Mesothelial cell of epicardium (in vitro differentiated cells): ENCODE measurements at places on chromosomes 2 and 18. TPM values are rescaled to one million over a fixed set of nuclear protein-coding genes. Genes with fewer than 3 reads are reported as not detected.

GRCh38 chr18:63783394-63783793 lies 8.2 kb downstream of the SERPINB7 start:
- no peaks in the 10 kb centered on the region for H3K36me3 ChIP-seq
- H3K27ac ChIP-seq: no peak overlapping the region
- H3K4me1 ChIP-seq: peaks cover 18% of the 10 kb centered on the region
- no peak overlapping the region for H3K4me3 ChIP-seq
- no peak for DNase-seq

GRCh38 chr2:221477714-221478484 lies 94.2 kb downstream of the EPHA4 start:
- H3K4me3 ChIP-seq: no peak overlapping the region
- H3K4me1 ChIP-seq: peaks cover 15% of the 10 kb centered on the region
- H3K27me3 ChIP-seq: no peaks in the 10 kb centered on the region
- DNase-seq: no peak
- peaks cover 2% of the 10 kb centered on the region for H3K36me3 ChIP-seq

DNA sequence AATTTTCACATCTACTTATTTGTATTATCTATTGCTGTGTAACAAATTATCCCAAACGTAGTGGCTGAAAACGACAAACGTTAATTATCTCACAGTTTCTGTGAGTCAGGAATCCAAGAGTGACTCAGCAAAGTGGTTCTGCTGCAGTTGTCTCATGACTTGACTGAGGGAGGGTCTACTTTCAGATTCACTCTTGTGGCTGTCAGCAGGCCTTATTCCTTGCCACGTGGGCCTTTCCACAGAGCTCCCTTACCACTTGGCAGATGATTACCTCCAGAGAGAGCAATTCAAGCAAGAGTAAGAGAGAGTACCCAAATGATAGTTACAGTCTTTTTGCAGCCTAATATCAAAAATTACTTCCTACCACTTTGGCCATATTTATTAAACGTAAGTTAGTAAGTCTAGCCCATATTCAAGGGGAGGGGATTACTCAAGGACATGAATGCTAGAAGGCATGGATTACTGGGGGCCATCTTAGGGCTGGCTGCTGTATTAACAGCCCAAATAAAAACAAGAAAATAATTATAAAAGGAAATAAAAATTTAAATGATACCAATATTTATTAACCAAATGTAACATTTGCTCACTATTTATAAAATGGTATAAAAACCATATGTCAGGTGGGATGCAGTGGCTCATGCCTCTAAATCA lies 48.7 kb upstream of the NBEAL1 start:
- peak overlapping the region; percentile 66 for H3K27ac ChIP-seq
- no peaks in the 10 kb centered on the region for H3K4me1 ChIP-seq
- H3K36me3 ChIP-seq: peaks cover 5% of the 10 kb centered on the region
- H3K4me3 ChIP-seq: no peak overlapping the region
- H3K27me3 ChIP-seq: no peaks in the 10 kb centered on the region

The ALLC gene
- total RNA-seq: not detected in 3 replicates

- no peak overlapping the region for H3K27ac ChIP-seq
- no peak for DNase-seq
- H3K4me1 ChIP-seq: peaks cover 5% of the 10 kb centered on the region
- H3K27me3 ChIP-seq: no peaks in the 10 kb centered on the region
- no peaks in the 10 kb centered on the region for H3K36me3 ChIP-seq
These were observed 88.1 kb upstream of the MAP4K4 start for GRCh38 chr2:101609433-101609832.

DNA sequence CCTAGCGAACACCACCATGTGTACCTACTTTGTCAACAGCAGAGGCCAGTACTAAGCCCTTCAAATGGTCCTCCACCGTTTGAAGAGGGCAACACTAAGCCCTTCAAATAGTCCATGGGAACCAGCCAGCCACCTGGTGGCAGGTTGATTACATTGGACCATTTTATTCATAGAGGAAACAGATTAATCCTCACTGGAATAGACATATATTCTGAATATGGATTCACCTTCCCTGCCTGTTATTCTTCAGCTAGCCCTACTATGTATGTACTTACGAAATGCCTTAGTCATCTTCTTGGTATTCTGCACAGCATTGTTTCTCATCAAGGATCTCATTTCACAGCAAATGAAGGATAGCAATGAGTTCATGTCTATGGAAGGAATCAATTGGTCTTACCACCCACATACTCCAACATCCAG lies 10.0 kb upstream of the ZNF396 start:
- no peak for DNase-seq
- no peak overlapping the region for H3K4me3 ChIP-seq
- no peak overlapping the region for H3K27ac ChIP-seq
- H3K27me3 ChIP-seq: peaks cover 23% of the 10 kb centered on the region
- H3K4me1 ChIP-seq: no peaks in the 10 kb centered on the region

DNA sequence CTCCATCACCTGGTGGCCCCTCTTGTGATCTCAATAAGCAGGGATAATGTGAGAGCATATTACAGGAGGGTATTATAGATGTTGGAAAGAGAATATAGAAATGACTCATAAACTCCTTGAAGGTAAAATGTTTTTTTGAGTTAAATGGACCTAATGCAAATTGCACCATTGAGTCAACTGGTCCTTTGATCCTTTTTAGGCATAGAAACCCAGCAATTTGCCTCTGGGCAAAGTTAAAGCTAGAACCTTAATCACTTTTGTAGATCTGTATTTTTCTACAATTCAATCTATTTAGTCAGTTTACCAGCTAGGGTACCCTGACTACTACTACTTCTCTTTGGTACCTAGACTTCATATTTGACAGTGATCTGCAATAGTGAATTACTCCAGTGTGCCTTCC lies 71.8 kb upstream of the RNF152 start:
- H3K27ac ChIP-seq: no peak overlapping the region
- peaks cover 15% of the 10 kb centered on the region for H3K4me1 ChIP-seq
- H3K27me3 ChIP-seq: no peaks in the 10 kb centered on the region
- H3K36me3 ChIP-seq: no peaks in the 10 kb centered on the region
- H3K4me3 ChIP-seq: no peak overlapping the region

DNA sequence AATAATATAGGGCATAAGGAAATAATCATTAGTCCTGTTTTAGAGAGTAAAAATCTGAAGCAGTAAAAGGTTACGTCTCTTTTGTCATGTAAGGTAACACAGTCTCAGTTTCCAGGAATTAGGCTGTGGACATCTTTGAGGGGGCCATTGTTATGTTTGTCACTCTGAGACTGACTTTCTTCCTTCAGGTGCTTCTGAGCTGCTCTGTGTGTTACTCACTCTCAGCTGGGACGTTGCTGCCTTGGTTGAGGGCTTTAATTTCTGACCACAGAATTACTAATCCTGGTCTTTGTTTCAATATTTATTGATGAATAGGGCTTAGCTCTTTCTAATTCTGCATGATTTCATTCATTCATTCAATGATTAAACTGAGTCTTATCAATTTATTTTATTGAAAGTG lies 55.9 kb upstream of the SLC38A11 start:
- H3K27me3 ChIP-seq: peaks cover 11% of the 10 kb centered on the region
- DNase-seq: no peak
- no peak overlapping the region for H3K27ac ChIP-seq

DNA sequence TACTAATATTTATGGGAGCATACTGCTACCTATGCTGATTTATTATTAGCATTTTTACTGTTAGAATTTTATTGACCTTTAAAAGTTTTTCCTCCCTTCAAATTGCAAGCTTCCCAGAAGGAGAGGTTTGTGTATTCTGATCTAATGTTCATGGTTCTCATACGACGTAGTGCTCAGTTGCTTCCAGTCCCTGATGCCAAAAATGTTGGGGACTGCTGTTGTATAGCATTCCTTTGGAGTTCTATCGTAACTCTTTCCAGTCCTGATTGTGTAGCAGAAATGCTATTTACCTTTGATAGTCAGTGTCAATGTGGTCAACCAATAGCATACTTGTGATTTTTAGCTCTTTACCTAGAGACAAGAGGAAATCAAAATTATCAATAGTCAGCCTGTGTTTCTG lies 69.5 kb upstream of the ZSWIM2 start:
- no peak for DNase-seq
- no peaks in the 10 kb centered on the region for H3K4me1 ChIP-seq
- no peaks in the 10 kb centered on the region for H3K27me3 ChIP-seq
- no peak overlapping the region for H3K27ac ChIP-seq
- no peaks in the 10 kb centered on the region for H3K36me3 ChIP-seq
- no peak overlapping the region for H3K4me3 ChIP-seq

The ANKRD30BL gene
- not detected in 3 replicates for total RNA-seq

The GALNT1 gene
- 80.7 to 95.5 TPM (median 85.0 TPM) in 3 replicates for total RNA-seq

The FBXO48 gene
- total RNA-seq: 0.72 to 0.77 TPM (median 0.75 TPM) in 3 replicates

GRCh38 chr2:3073041-3073595 lies 304.5 kb downstream of the EIPR1 start:
- no peaks in the 10 kb centered on the region for H3K36me3 ChIP-seq
- H3K27me3 ChIP-seq: peaks cover 22% of the 10 kb centered on the region
- no peak overlapping the region for H3K4me3 ChIP-seq
- no peaks in the 10 kb centered on the region for H3K4me1 ChIP-seq
- no peak overlapping the region for H3K27ac ChIP-seq

The STAT4 gene
- total RNA-seq: 1.9 to 2.9 TPM (median 2.4 TPM) in 3 replicates

DNA sequence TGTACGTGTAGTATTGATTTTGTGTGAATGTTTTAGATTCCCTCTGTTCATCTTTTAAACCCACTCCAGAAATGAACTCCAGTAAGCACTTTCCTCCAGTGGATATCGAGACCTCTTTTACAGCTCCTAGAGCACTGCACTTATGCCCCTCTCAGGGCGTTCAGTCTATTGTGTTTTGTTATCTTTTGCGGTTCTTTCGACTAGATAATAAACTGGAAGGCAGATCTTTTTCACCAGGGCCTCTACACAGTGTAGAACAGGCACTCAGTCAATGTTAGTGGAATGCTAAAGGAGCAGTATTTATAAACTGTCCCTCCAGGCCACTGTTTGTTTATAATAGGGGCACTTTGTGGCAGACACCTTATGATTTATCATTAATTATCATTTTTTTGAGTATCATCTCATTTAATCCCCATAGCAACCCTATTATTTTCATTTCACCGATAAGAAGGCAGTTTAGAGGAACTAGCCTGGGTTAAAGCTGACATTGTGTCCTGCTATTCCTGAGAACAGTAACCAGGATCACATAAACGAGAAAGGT lies 742 bp upstream of the SOS1 start:
- no peaks in the 10 kb centered on the region for H3K27me3 ChIP-seq
- peak overlapping the region; percentile 100 for H3K27ac ChIP-seq
- no peak for DNase-seq

DNA sequence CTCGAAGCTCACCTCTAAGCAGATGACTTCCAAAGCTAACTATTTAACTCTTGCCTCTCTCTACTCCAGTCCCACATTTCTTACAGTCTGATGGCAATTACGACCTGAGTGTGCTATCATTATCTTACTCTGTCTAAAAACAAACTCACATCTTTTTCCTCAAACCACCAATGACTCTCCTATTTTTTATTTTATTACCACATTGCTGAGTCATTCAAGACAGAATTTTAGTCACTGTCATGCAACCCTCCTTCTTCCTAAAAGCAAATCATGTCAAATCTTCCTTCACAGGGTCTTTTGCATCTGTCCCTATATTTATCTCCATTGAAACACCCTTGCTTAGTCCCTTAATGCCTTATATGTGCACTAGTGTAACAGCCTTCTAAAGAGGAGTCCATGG lies 34.6 kb upstream of the C2orf15 start:
- no peaks in the 10 kb centered on the region for H3K4me1 ChIP-seq
- peaks cover 3% of the 10 kb centered on the region for H3K36me3 ChIP-seq
- H3K27ac ChIP-seq: no peak overlapping the region
- H3K4me3 ChIP-seq: no peak overlapping the region
- no peaks in the 10 kb centered on the region for H3K27me3 ChIP-seq

The IL1B gene
- total RNA-seq: 1.3 to 1.7 TPM (median 1.4 TPM) in 3 replicates

DNA sequence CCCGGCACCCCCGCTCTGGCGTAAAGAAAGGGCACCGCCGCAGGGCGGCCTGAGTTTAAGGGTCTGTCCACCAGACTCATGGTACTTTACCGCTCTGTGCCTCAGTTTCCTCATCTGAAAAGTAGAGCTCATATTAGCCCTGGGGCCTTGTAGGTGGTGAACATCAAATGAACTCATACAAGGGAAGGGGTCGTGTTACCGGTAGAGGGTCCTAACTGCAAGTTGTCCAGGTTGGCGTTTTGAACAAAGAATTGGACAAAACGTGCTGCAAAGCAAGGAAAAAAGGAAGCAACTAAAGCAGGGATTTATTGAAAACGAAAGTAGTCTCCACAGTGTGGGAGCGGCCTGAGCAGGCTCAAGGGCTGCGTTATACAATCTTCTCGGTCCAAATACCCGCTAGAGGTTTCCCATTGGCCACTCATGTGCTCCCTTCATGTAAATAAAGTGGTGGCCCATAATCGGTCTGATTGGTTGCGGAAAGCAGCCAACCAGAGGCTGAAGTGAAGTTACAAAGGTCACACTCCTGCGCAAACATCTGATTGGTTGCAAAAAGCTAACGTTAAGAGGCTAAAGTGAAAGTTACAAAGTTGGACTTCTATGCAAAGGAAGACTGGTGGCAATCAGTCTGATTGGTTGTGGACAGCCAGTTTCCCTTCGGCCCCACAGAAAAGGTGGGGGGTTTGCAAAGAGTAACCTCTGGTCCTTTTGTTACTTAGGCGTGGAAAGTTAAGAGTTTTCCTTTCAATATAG lies 80.7 kb upstream of the LDLRAD4 start:
- H3K4me1 ChIP-seq: peaks cover 3% of the 10 kb centered on the region
- DNase-seq: no peak
- peaks cover 61% of the 10 kb centered on the region for H3K27me3 ChIP-seq
- peak overlapping the region; percentile 73 for H3K4me3 ChIP-seq

The CSRNP3 gene
- total RNA-seq: 29.1 to 31.2 TPM (median 29.6 TPM) in 3 replicates

GRCh38 chr2:152693033-152693432 lies 24.2 kb downstream of the PRPF40A start:
- H3K27ac ChIP-seq: no peak overlapping the region
- peaks cover 16% of the 10 kb centered on the region for H3K4me1 ChIP-seq
- no peaks in the 10 kb centered on the region for H3K27me3 ChIP-seq
- H3K36me3 ChIP-seq: peaks cover 9% of the 10 kb centered on the region
- DNase-seq: no peak

DNA sequence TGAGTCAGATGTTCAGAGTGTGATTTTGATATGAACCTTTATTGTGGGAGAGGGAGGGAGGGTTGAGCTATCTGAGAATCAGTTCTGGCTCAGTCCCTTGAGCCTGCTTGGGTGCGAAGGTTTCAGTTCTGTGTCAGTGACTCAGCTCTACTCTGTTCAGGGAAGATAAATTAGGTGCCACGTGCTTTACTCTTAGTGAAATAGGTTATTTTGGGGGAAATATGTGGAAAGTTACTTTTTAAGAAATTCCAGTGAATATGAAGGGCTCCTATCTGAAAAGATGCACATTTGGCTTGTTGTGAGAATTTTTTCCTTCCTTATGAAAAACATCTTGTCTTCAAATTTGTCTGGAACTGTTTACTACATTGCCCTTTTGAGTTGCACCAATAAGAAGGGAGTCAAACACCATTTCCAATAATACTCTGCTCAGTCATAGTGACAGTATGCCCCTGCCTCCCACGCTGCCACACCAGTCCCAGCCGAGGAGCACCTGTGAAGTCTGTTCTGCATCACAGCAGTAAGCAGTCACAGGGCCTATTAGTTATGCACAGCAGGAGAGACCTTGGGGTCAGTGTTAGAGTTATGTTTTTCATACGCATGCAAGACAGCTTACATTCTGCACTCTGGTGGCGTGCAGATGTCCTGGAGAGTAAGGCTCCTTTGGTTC lies 32.8 kb upstream of the DNAH7 start:
- DNase-seq: no peak
- H3K4me3 ChIP-seq: no peak overlapping the region
- H3K27ac ChIP-seq: peak overlapping the region; percentile 26
